ENCODE measurements at places on chromosomes 7 and 10.

DNA sequence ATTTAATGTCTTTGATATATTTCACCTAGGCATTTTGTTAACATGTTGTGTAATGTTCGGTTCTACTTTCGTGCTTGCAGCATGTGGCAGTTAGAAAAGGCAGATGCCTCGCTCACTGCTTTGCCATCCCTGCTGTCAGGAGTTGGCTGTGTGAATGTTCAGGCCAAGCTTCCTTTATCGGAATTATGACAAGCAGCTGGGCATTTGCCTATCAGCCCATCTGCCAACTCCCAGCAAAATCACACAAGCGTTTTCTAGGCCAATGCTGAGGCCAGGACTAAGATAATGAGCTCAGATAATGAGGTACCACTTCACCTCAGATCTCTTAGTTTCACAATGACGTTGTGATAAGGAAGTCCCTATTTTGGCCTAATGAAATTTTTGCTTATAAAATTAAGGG lies 212.7 kb upstream of the FAM3C start:
- no peak for DNase-seq

GRCh38 chr10:63137306-63137705 lies 4.2 kb downstream of the NRBF2 start:
- DNase-seq = no peak

- peak; percentile 68 for DNase-seq
Observed at GRCh38 chr7:50359995-50360925, 55.7 kb downstream of the IKZF1 start.

- no peak for DNase-seq
Observed at GRCh38 chr10:25561758-25562157, 372.3 kb upstream of the MYO3A start.

DNA sequence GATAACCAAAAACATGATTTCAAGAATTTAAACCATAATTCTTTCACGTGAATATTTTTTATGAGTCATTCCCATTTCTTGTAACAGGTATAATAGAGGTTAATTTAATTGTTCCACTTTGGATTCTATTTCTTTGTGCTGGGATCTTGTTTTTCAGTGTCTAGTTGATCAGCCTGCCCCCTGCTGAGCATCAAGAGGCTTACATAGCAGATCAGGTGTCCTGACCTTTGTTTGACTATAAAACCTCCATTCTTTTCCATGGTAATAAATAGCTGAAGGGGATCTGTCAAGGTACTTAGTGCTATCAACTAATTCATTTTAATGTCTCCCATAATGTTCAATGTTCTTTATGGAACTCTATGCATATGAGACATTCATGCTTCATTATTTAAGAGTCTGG lies 4.9 kb downstream of the COL17A1 start:
- DNase-seq = no peak

DNA sequence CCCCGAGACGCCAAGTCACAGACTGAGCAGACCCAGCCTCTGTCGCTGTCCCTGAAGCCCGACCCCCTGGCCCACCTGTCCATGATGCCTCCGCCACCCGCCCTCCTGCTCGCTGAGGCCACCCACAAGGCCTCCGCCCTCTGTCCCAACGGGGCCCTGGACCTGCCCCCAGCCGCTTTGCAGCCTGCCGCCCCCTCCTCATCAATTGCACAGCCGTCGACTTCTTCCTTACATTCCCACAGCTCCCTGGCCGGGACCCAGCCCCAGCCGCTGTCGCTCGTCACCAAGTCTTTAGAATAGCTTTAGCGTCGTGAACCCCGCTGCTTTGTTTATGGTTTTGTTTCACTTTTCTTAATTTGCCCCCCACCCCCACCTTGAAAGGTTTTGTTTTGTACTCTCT lies 215.6 kb downstream of the TCF7L2 start:
- DNase-seq = no peak

DNA sequence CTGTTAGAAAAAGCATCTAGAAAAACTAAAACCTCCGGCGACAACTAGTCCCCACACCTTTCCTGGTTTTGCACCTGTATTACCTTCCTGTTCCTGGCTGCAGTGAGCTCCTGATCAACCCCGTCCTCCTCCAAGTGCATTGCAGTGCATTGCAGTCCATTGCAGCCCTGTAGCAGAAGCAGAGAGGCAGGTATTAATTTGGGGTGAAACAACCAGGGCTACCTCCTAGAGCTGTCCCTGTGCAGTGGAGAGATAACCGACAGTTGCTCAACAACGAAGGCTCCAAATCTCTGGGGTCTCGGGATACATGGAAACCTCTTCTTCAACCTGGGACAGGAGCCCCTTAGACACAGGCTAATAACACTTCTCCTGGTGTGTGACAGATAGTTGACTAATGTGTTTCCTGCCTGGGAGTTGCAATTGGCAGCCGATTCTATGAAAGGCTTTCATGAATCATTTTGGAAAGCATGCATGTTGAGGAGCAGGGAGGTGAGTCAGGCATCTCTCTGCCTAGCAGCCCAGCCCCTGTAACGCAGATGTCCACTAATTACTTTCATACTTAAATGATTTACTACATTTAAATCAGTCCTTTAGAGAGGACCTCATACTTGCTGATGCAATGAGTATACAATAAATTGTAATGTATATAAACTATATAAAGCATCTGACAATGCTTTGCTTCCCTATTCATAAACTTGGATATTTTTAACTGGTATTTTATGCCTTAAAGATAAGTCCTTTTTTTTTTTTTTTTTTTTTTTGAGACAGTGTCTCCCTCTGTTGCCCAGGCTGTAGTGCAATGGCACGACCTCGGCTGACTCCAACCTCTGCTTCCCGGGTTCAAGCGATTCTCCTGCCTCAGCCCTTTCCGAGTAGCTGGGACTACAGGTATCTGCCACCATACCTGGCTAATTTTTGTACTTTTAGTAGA lies 59.0 kb downstream of the PRR15 start:
- no peak for DNase-seq

DNA sequence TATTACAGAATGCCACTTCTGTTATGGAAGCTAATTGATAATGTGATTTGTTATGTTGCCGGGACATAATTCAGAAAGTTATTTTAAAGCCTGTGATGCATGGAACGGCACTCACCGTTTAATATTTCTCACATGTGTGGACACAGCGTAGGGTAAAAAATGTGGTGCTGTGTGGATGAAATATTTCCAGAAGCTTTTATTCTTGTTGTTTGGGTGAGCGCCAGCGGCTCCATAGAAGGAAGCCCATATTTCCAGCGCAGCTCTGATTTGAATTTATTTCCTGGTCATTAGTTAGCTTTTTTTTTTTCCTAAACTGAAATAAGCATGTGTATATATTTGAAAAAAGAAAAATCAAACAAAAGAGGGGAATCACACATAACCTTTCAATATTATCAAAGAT lies 20.2 kb upstream of the NKX6-2 start:
- DNase-seq = no peak

- no peak for DNase-seq
Observed at GRCh38 chr7:3159445-3159844, 115.8 kb upstream of the CARD11 start.

GRCh38 chr7:157502701-157503111 lies 165.9 kb downstream of the DNAJB6 start:
- peak; percentile 38 for DNase-seq

DNA sequence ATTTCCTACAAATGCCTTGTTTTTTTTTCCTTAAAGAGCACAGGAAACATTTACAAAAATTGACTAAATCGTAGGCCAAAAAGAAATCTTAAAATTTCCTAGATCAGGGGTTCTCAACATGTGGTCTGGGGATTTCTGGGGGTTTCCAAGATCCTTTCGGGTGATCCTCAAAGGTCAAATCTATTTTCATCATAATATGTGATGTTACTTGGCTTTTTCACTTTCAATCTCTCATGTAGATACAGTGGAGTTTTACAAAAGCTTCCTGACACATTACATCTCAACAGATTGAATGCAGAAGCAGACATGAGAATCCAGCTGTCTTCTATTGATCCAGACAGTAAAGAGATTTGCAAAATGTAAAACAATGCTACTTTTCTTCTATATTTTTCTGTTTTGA lies 497.3 kb downstream of the INHBA start:
- no peak for DNase-seq

DNA sequence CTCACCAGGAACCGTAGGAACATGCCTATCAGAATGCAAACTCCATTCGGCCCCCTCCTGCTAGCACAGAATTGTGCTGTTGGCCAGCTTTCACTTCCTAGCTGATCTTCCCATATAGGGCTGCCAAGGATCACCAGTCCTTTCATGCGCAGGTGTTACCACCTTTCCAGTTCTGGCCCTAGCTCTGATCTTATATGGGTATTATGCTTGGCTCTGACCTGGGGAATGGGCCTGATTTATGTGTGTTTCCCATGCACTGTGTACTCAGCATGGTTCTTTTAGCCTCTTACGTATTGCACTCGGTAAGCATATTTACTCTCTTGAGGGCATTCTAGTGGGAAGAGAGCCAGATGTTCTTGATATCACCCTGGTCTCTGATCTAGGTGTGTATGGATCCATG lies 11.1 kb downstream of the SLC35G1 start:
- DNase-seq = no peak

DNA sequence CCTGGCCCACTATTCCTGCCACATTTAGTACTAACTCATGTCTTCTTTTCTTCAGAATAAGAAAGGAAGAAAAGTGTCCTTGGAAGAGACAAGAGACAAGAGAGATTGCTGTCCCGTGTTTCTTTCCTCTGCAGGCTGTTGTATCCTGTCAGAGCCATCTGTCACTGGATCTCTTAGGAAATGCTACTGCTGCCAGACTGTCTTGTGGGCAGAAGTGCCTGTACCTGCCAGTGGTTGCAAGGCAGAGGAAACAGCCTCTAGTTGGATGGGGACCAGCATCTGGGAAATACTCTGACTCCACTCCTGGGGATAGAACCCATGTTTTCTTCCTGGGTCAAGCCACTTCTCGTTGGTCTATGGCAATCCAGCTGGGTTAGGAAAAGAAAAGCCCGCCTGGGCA lies 16.7 kb upstream of the MAP3K8 start:
- DNase-seq = no peak

GRCh38 chr7:113730309-113730955 lies 188.4 kb downstream of the PPP1R3A start:
- no peak for DNase-seq

DNA sequence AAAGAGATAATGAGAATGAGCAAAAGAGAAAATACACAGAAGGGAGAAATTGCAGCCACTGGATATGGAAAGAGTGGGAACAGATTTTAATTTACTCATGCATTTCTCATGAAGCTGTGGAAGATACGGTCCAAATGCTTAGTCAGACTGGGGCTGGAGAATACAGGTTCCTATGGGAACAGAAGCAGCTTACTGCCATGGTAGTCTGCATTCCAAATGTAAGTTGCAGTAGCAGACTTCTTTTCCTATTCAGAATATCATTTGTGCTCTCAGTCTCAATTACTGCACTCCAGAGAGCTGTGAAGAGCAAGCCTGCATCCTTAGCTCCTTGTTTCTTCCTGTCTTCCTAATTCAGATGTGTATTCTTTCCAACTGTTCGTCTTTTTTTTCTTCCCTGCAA lies 190.8 kb upstream of the TMEM196 start:
- no peak for DNase-seq

DNA sequence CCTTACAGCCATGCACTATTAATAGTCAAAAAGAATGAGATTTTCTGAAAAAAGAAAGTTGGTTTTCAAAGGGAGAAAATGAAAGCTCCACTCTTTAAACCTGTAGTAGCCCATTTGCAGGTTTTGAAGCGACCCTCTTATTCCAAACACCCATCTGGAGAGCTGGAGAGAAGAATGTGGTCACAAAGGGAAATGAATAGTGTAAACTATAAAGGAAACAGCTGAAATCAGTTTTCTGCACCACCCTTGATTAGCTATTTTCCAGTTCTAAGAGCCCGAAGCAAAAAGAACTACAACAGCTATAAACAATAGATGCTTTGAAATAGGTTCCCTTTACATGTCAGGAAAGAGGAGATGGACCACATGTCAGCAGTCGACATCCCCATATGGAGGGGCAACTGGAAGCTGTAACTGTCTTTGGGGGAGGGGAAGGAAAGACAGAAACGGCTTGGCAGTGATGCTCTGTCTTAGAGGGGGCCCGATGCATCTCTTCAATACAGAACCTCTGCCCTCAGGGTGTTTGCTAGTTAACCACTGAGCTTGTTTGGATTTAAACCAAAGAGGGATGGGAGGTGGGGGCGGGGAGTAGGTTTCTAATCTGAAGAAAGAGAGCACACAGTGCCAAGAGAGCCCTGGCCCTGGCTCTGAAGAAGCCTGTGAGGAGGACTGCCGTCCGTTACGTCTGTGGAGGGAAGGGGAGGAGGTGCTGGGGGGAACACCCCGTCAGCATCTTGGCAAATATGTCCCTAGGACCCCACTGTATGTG lies 55.3 kb downstream of the CPVL start:
- no peak for DNase-seq

DNA sequence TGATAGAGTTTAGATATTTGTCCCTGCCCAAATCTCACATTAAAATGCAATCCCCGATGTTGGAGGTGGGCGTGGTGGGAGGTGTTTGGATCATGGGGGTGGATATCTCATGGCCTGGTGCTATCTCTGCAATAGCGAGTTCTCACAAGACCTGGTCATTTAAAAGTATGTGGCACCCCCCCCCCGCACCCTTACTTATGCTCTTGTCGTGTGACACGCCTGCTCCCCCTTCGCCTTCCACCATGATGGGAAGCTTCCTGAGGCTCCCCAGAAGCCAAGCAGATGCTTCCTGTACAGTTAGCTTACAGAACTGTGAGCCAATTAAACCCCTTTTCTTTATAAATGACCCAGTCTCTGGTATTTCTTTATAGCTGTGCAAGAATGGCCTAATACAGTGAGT lies 118.8 kb downstream of the SORBS1 start:
- no peak for DNase-seq

DNA sequence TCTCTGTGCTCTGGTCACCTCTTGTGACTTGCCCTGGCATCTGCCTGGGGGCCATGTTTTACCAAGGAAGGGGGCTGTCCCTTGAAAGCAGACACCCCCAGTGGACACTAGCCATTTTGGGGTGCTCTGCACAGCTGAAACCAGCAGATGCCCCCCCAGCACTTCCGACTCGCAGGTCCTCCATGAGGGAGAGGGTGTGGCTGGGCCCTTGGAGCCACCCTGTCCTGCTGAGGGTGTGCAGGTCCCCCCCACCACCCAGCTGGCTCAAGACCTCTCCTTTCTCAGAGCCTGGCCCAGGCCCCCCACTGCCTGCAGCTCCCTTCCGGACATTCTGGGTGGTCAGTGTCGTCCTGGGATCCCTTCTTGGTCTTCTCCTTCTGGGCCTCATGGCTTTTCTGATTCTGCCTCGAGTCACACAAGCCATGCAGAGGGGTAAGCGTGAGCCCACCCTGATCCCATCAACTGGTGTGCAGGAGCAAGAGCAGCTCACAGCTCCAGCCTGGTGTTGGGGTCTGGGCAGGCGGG lies 12.3 kb downstream of the SCART1 start:
- DNase-seq = no peak
